ENCODE measurements at places on chromosomes 1 and 21. TPM values are rescaled to one million over a fixed set of nuclear protein-coding genes. Genes with fewer than 3 reads are reported as not detected.

- no peak for DNase-seq
- H3K36me3 ChIP-seq = peaks cover 3% of the 10 kb centered on the region
- peaks cover 8% of the 10 kb centered on the region for H3K4me1 ChIP-seq
These were observed 8.1 kb upstream of the ADCY10 start for GRCh38 chr1:167922023-167922422.

GRCh38 chr1:107575226-107575625 lies 389.8 kb downstream of the VAV3 start:
- no peak for DNase-seq
- H3K4me1 ChIP-seq = no peaks in the 10 kb centered on the region
- H3K27me3 ChIP-seq = no peaks in the 10 kb centered on the region

DNA sequence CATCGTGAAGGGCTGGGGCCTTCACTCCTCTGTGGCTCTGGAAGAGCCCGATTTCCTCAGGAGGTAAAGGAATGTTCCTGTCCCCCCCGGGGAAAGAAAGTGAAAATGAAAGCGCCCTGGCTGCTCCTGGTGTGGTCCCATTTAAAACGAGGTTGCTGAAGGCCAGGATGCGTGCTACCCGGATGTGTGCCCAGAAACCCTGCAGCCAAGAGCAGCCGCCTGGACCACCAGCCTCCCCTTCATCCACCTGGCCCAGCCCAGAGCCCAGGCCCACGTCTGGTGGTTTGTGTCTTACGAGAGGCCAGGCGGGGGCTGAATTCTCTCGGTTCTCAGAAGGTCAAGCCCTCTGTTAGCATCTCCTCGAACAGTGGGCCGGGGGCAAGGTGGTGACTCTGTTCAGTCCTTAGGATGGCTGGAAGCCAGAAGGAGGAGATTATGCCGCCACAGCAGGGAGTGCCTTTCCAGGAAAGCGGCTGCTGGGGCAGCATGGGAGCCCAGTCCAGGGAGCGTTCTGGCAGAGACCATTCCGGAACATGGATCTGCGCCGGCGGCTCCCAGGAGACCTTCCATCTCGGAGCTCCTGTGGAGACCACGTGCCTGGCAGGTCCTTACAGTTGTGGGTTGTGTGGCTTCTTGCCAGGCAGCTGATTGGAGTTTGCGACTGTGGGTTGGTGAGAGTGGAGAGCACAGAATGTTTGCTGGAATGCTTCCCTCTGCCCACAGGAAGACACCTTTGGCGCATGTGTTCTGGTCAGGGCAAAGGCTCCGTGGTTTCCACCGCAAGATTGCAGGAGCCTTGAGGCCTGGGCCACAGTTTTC lies 1.4 kb downstream of the GUK1 start:
- H3K27ac ChIP-seq = peak overlapping the region; percentile 95
- H3K4me1 ChIP-seq = peaks cover 24% of the 10 kb centered on the region
- DNase-seq = peak; percentile 51
- H3K36me3 ChIP-seq = peaks cover 30% of the 10 kb centered on the region
- peaks cover 2% of the 10 kb centered on the region for H3K27me3 ChIP-seq

DNA sequence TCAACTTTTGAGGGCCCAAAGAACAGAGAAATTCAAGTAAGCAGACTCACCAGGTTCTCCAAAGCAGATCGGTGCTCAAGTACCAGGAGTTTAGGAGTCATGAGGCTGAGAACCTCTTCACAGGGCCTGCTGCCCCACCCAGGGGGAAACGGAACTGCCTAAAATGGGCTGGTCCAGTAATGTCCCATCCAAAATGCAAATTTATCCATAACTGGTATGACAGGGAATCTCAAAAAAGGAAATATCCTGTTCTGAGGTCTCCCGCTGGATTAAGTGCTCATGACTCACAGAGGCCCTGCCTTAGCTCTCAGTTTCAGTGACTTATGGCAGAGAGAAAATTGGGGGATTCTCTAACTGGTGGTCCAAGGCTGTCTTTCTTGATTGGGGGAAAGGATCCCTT lies 9.3 kb downstream of the SPRR2G start:
- no peak overlapping the region for H3K27ac ChIP-seq
- peaks cover 31% of the 10 kb centered on the region for H3K27me3 ChIP-seq
- DNase-seq = no peak
- no peaks in the 10 kb centered on the region for H3K4me1 ChIP-seq
- no peaks in the 10 kb centered on the region for H3K36me3 ChIP-seq

GRCh38 chr1:221200464-221200863 lies 321.2 kb downstream of the HLX start:
- no peaks in the 10 kb centered on the region for H3K4me1 ChIP-seq
- H3K4me3 ChIP-seq = no peak overlapping the region
- no peak for DNase-seq

Gene CHI3L2
- 12.7 TPM for total RNA-seq

Data from activated CD4-positive, alpha-beta T cell treated with anti-CD3 and anti-CD28 coated beads for 36 hours (primary cell).